ENCODE measurements at places on chromosomes 6 and 20. TPM values are rescaled to one million over a fixed set of nuclear protein-coding genes. Genes with fewer than 3 reads are reported as not detected.

The FKBP1C gene
- total RNA-seq: 0.94 TPM

The KCNQ2 gene
- 0.37 TPM for total RNA-seq

The TP53INP2 gene
- total RNA-seq: 2.1 TPM

The FOXA2 gene
- total RNA-seq: not detected

The DEF6 gene
- total RNA-seq: 216 TPM

The IYD gene
- not detected for total RNA-seq

The HLA-DPA1 gene
- total RNA-seq: 39.8 TPM

The CCN6 gene
- not detected for total RNA-seq

The HRH3 gene
- not detected for total RNA-seq

The XKR7 gene
- total RNA-seq: not detected

The OR2J3 gene
- not detected for total RNA-seq

The CRISP3 gene
- not detected for total RNA-seq

DNA sequence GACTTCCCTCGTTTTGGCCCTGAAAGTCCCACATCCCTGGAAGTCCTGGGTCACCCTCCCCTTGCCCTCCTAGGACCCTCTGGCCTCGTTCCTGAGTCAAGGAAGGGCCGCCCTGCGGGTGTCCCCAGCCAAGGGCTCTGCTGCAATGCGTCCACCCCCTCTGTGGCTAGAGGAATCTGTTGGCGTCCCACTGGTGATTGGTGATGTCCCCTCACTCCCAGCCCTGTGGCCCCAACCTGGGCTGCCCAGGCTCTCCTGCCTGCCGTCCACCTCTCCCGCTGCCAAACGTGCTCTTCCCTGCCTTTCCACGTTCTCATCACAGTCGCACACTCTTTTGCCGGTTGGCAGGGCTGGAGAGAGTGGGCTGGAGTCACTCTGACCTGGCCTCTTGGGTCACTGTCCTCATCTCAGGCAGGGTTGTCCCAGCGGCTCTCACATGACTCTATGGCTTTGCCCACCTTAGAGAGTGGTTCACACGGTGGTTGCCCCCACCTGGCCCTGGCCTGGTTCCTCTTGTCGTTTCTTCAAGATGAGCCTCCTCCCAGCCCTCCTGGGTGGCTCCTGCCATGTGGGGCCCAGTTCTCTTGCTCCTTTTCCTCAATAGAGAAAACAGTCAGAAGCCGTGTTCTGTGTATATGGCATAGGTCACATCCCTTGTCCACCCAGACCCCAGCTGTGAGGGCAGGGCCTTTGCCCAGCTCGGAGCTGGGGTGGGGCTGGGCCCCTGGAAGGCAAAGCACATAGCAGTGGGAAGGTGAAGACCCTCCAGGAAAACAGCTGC, 100.9 kb downstream of the TMEM242 start:
- peak overlapping the region; percentile 61 for H3K4me3 ChIP-seq
- no peaks in the 10 kb centered on the region for H3K27me3 ChIP-seq
- H3K27ac ChIP-seq: peak overlapping the region; percentile 84
- no peaks in the 10 kb centered on the region for H3K36me3 ChIP-seq

- DNase-seq: no peak
- H3K4me1 ChIP-seq: peaks cover 26% of the 10 kb centered on the region
- no peaks in the 10 kb centered on the region for H3K27me3 ChIP-seq
- H3K4me3 ChIP-seq: no peak overlapping the region
Measured at GRCh38 chr6:13769655-13770053, 44.7 kb downstream of the MCUR1 start.

- no peak overlapping the region for H3K4me3 ChIP-seq
- no peaks in the 10 kb centered on the region for H3K36me3 ChIP-seq
- no peaks in the 10 kb centered on the region for H3K27me3 ChIP-seq
- DNase-seq: no peak
- no peak overlapping the region for H3K27ac ChIP-seq
- H3K4me1 ChIP-seq: no peaks in the 10 kb centered on the region
Measured at GRCh38 chr6:74609871-74610270, 596.0 kb downstream of the COL12A1 start.

- no peak for DNase-seq
- H3K4me1 ChIP-seq: no peaks in the 10 kb centered on the region
- peaks cover 50% of the 10 kb centered on the region for H3K36me3 ChIP-seq
- no peaks in the 10 kb centered on the region for H3K27me3 ChIP-seq
- no peak overlapping the region for H3K4me3 ChIP-seq
Measured at GRCh38 chr6:151044465-151045441, 179.3 kb downstream of the MTHFD1L start.

- peaks cover 52% of the 10 kb centered on the region for H3K36me3 ChIP-seq
- no peaks in the 10 kb centered on the region for H3K27me3 ChIP-seq
- H3K4me1 ChIP-seq: peaks cover 56% of the 10 kb centered on the region
- H3K27ac ChIP-seq: peak overlapping the region; percentile 40
- no peak for DNase-seq
Measured at GRCh38 chr6:127855542-127856159, 45.2 kb downstream of the THEMIS start.

- H3K4me1 ChIP-seq: peaks cover 3% of the 10 kb centered on the region
- no peak overlapping the region for H3K4me3 ChIP-seq
- no peak overlapping the region for H3K27ac ChIP-seq
- peak; percentile 60 for DNase-seq
Measured at GRCh38 chr20:8305449-8305978, 173.4 kb downstream of the PLCB1 start.

DNA sequence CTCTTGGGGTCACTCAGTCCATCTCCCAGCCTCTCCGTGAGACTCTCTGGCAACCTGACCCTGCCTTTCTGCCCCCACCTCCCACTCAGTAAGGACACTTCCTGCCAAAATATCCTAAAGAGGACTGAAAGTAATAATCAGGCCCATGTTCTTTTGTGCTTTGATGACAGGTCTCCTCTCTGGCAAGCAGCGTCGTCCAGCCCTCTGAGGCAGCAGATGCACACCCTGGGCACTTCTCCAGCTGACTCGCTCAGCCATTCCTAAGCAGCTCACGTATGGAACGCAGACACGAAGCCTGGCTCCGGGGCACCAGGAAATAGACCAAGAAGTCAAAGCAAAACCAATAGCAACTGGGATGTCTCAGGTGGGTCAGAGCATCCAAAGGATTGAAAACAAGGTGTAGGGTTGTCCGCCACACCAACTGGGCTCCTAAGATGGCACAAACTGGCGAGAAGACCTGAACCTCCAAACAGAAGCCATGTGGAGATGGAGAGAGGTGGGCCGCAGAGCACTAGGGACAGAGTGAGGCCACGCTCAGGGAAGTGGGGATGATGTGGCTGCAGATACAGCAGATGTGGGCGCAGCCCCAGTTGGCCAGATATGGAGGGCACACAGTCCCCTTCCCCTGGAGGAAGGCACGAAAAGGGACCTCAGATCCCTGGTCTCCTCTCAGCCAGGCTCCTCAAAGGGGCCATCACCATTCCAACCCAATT, 99.3 kb downstream of the PRND start:
- H3K27me3 ChIP-seq: no peaks in the 10 kb centered on the region
- H3K27ac ChIP-seq: peak overlapping the region; percentile 48
- H3K4me3 ChIP-seq: peak overlapping the region; percentile 98
- H3K36me3 ChIP-seq: peaks cover 34% of the 10 kb centered on the region

DNA sequence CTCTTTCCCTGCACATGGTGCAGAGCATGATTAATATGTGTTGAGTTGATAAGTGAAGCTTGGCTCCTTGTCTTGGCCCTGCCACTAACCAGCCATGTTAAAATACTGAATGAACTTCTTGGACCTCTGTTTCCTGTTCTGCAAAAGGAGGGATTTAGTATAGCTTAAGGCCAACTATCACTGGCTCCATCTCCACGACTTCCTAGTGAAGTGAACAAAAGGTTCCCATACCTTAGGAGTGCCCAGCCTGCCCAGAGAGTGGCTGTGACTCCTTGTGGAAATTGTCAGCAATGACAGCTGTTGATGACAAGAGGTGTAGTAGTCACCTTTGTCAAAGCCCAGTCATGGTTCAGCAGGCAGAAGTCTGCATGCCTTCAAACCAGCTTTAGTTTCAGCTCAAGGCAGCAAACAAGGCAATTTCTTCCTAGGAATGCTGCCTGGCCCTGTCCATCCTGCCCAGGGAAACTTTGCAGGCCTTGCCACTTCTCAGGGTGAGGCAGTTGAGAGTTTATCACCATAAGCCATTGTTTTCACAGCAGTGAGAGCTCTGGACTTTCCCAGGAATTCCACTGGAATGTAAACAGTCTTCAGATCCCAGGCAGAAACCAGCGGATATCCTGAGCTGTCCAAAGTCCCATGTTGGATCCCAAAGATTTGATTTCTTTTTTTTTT, 169.7 kb upstream of the TNFAIP3 start:
- DNase-seq: no peak
- H3K4me3 ChIP-seq: no peak overlapping the region
- peaks cover 7% of the 10 kb centered on the region for H3K27me3 ChIP-seq
- H3K27ac ChIP-seq: no peak overlapping the region
- no peaks in the 10 kb centered on the region for H3K36me3 ChIP-seq
- H3K4me1 ChIP-seq: peaks cover 27% of the 10 kb centered on the region

GRCh38 chr6:21522143-21522747, 71.3 kb upstream of the SOX4 start:
- no peaks in the 10 kb centered on the region for H3K36me3 ChIP-seq
- H3K27me3 ChIP-seq: peaks cover 4% of the 10 kb centered on the region
- H3K4me3 ChIP-seq: no peak overlapping the region
- no peak for DNase-seq

DNA sequence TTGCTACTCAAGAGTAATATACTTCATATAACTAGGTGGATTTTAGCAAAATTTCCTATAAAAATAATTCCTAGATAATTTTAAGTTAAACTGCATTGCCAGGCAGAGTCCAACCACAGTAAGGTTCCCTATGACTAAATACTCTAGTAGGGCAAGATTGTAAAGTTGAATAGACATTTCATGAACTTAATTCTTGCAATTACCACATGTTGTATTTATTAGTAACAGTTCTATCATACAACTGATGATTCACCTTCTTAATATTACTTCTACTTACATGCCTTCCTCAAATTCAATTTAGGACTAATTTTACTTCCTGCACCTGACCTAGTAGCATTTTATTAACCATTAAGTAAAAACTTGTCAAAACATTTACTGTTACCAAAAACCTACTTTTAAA, 266.7 kb upstream of the THEMIS start:
- H3K27me3 ChIP-seq: no peaks in the 10 kb centered on the region
- peaks cover 1% of the 10 kb centered on the region for H3K36me3 ChIP-seq
- peaks cover 12% of the 10 kb centered on the region for H3K4me1 ChIP-seq

- peaks cover 4% of the 10 kb centered on the region for H3K36me3 ChIP-seq
- H3K27me3 ChIP-seq: peaks cover 14% of the 10 kb centered on the region
Measured at GRCh38 chr6:34917626-34918285, 28.7 kb downstream of the ANKS1A start.

DNA sequence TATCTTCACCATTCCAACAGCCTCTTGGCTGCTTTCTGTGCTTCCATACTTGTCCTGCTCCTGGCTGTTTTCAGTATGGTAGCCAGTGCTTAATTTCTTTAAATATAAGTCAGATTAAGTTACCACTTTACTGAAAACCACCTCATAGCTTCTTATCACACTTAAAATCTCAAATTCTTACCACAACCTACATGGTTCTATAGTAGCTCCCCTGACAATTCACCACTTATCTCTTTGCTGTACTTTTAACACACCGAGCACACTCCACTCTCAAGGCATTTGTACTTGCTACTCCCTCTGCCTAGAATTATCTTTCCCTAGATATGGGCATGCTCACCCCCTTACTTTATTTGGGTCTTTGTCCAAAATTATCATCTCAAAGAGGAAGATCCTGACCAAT, 369.0 kb downstream of the TENT5A start:
- no peak overlapping the region for H3K4me3 ChIP-seq
- H3K27me3 ChIP-seq: no peaks in the 10 kb centered on the region
- no peak overlapping the region for H3K27ac ChIP-seq
- no peaks in the 10 kb centered on the region for H3K36me3 ChIP-seq
- DNase-seq: no peak

GRCh38 chr6:159257846-159258245, 88.6 kb downstream of the FNDC1 start:
- peaks cover 9% of the 10 kb centered on the region for H3K27me3 ChIP-seq
- no peaks in the 10 kb centered on the region for H3K36me3 ChIP-seq
- no peak overlapping the region for H3K4me3 ChIP-seq

- no peaks in the 10 kb centered on the region for H3K36me3 ChIP-seq
- no peaks in the 10 kb centered on the region for H3K4me1 ChIP-seq
- no peak overlapping the region for H3K27ac ChIP-seq
Measured at GRCh38 chr6:136157743-136158142, 92.4 kb downstream of the MTFR2 start.

GRCh38 chr6:19153270-19153980, 683.7 kb upstream of the ID4 start:
- no peaks in the 10 kb centered on the region for H3K27me3 ChIP-seq
- no peaks in the 10 kb centered on the region for H3K4me1 ChIP-seq
- no peak overlapping the region for H3K4me3 ChIP-seq
- no peak overlapping the region for H3K27ac ChIP-seq
- no peak for DNase-seq
- H3K36me3 ChIP-seq: no peaks in the 10 kb centered on the region

GRCh38 chr6:34914358-34914757, 25.3 kb downstream of the ANKS1A start:
- H3K36me3 ChIP-seq: peaks cover 3% of the 10 kb centered on the region
- H3K4me3 ChIP-seq: no peak overlapping the region
- DNase-seq: no peak
- H3K27ac ChIP-seq: no peak overlapping the region
- peaks cover 37% of the 10 kb centered on the region for H3K27me3 ChIP-seq

DNA sequence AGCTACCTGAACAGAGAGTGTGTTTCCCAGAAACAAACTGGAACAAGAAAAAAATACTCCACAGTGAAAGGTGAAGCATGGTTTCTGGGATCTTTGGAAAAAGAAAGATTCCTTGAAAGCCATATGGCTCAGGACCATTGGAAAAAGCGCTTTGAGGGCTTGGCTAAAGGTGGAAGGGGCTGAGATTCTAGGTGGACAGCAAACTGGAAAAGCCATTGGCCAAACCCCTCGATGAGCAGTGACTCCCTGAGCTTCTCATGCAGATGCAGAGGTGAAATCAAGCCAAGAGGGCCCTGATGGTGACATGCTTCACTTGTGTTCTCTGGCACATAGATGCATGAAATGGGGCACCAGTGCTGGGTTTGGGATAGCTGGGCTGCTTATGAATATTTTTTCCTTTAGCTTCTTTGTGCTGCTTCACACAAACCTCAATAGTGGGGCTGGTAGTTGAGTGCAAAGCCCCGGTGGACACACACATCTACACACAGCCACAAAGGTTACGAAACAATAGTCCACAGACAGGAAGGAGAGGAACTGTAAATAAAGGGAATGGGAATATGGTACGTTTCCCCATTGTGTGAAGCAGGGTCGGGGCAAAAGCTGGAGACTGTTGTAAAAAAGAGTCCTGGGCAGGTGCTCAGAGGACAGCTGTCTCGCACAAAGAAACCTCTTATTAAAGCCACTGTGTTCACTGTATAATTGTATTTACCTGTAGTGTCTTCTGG, 117.8 kb downstream of the FOXA2 start:
- H3K4me1 ChIP-seq: no peaks in the 10 kb centered on the region
- no peaks in the 10 kb centered on the region for H3K27me3 ChIP-seq
- H3K27ac ChIP-seq: no peak overlapping the region
- H3K36me3 ChIP-seq: no peaks in the 10 kb centered on the region

GRCh38 chr6:621931-622330, 35.0 kb downstream of the HUS1B start:
- no peaks in the 10 kb centered on the region for H3K4me1 ChIP-seq
- peaks cover 17% of the 10 kb centered on the region for H3K36me3 ChIP-seq
- no peak overlapping the region for H3K4me3 ChIP-seq
- DNase-seq: no peak
- H3K27me3 ChIP-seq: no peaks in the 10 kb centered on the region

Data from activated naive CD8-positive, alpha-beta T cell treated with anti-CD3 and anti-CD28 coated beads, Interleukin-2, amount 10 ng/mL, durations not matched to agents 7 days and 5 days (primary cell).